ENCODE measurements at places on chromosomes 11 and 22.

DNA sequence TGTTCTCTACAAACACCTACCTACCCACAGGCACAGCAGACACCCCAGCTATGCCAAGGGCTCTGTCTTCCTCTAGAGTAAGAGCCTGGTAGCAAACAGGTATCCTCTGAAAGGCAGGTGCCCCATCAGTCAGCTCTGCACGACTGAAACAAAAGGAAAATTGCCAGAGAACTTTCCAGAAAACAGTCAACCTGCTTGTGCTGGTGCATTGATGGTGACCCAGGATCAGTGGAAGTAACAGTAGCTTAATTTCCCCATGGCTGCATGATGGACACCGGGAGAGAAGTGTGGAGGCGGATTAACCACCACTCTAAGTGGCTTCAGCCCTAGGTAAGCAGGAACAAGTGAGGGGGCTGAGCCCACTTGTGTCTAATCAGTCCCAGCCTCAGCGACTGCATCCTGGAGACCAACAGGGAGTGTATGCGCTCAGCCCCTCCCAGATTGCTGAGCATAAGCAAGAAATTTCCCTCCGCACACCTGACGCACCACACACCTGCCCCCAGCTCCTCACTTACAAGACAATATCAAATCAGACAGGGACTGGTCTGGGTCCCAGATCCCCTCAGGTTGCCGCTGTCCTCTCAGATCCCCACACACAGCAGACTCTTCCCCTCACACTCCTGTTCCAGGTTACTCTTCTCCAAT is 70.7 kb upstream of the IGLL5 start:
- no peak for DNase-seq

- no peak for DNase-seq
Measured at GRCh38 chr11:120268686-120269085, 28.7 kb downstream of the POU2F3 start.

DNA sequence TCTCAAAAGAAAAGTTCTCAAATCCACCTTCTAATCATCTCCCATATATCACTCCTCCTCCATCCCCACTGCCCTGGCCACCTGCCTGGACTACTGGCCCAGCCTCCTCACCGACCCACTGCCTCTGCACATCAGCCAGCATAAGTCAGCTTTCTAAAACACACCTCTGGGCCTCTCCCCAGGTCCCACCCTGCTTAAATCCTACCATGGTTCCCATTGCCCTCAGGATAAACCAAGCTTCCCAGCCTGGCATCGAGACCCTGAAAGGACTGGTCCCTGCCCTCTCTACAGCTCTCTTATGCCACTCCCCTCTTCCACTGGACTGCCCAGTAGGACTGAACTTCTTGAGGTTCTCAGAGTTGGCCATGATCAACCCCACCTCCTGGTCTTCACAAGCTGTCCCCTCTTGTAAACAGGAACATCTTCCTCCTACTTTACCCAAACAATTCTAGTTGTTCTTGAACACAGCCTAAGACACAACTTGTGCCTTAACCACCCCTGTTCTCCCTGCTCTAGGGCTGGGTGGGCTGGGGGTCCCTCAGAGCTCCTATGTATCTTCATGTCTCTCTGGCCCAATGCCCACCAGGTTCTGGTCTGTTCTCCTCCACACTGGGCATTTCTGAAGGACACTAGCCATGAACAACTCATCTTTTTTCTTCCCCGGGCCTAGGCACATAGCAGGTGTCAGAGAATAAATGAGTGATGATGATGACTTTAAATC is 12.6 kb upstream of the P2RY6 start:
- DNase-seq = no peak

- no peak for DNase-seq
Measured at GRCh38 chr22:19655399-19655798, 58.9 kb upstream of the SEPTIN5 start.

GRCh38 chr11:67652965-67653845 is 2.7 kb upstream of the ACY3 start:
- DNase-seq = no peak

GRCh38 chr11:116774661-116775060 is 1.9 kb upstream of the BUD13 start:
- no peak for DNase-seq

DNA sequence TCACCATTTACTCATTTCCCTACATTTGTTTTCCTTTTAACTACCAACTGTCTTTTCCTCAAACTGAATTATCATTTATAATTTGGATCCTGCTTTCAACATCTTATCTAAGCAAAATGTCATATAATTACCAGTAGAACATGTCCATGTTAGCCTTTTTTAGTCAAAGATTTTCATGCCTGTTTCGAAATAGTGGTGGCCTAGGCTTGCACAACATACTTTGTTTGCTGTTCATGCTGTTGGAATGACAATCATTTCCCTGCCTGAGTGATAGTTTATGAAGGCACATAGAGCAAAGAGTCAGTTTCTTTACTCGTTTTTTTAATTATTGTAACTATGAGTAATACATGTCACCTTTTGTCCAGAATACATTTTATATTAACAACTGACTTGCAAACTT is 144.3 kb upstream of the ANO3 start:
- no peak for DNase-seq

DNA sequence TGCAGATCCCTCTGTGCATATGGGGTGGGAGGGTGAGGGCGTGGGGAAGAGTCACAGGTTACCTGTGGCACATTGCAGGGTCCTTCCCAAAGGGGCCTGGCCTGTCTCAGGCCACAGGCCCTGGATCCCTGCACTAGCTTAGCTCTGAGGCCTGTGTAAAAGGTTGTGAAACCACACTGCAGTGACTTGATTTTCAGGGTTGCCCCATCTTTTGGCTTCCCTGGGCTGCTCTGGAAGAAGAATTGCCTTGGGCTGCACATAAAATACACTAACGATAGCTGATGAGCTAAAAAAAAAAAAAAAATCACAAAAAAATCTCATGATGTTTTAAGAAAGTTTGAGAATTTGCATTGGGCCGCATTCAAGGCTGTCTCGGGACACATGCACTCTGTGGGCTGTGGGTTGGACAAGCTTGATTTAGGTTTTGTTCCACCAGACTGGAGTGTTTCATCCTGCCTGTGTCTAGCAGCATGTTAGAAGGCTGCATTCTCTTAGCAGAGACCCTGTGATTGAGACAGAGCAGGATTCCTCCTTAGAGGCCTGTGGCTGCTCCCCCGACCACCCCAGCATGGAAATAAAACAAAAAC is 35.9 kb upstream of the TREH start:
- DNase-seq = no peak

DNA sequence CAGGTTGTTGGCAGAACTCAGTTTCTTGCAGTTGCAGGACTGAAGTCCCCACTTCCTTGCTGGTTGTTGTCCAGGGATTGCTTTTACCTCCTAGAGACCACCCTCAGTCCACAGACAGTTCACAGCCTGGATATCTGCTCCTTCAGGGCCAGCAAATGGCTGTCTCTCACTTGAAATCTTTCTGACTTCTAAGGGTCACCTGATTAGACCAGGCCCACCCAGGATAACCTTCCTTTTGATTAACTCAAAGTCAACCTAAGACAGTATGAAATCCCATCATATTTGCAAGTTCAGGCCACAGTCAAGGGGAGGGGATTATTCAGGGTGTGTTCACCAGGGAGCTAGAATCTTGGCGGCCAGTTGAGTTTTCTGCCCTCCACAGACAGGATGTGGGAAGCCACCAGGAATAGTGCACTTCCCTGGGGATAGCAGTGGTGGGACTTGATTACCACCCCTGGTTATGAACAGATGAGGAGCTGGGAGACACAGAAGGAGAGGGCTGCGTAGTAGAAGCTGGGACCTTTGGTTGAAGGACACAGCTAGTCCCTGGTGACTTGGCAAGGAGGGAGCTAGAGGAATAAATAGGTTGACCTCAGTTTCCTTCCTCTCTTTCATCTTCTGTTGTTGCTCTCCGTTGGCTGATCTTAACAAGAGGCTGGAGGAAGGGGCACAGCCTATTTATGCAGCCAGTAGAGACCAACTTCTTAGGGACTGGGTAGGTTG is 33.4 kb downstream of the MIAT start:
- DNase-seq = no peak

DNA sequence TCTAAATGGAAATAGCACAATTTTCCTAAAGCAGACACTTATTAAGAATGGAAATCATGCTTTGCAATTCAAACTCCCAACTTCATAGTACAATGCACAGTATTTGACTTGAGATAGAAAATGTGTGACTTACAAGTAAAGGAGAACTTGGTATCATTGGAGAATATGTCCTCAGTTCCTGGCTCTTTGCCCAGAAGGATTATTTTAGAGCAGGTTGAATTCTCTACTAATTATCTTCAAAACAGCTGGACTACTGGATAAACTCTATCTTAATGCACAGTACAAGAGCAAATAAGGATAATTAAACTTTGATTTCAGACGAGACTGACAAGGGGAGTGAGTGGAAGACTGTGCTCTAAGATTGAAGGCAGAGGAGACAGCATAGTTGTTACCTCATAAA is 839.4 kb downstream of the OPCML start:
- no peak for DNase-seq

DNA sequence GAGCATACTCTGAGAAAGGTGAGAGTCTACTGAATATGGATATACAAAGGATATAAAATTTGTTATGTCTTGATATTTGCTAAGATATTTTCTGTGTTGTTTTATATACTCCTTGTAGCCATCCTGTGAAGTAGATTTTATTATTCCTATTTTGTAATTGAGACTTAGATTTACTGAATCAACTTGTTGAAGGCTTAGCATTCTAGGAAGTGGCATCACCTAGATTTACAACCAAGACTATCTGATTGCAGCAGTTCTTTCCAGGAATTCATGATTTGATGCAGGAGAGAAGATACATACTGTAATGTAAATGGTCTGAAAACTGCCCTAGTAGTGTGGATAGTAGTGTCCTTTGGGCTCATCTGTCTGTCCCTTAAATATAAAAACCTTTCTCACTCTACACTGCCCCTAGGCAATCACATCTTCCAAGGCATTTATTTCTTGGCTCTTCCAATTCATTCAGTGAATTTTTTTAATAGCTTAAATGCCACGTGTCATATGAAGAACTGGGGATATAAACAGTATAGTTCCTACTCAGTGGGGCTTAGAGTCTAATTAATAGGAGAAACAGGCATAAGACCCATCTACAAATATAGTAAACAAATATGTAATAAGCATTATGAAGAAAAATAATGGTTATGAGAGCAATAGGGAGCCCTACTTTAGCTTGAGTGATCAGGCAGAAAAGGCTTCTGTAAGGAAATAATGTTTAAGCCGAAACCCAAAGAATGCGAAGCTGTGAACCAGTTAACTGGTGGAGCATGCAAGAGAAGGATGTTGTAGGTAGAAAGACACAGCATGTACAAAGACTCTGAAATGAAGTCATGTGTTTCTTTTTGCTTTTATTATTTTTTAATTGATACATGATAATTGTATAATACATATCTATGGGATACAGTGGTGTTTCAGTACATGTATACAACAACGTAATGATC is 13.6 kb downstream of the IPO7 start:
- no peak for DNase-seq

DNA sequence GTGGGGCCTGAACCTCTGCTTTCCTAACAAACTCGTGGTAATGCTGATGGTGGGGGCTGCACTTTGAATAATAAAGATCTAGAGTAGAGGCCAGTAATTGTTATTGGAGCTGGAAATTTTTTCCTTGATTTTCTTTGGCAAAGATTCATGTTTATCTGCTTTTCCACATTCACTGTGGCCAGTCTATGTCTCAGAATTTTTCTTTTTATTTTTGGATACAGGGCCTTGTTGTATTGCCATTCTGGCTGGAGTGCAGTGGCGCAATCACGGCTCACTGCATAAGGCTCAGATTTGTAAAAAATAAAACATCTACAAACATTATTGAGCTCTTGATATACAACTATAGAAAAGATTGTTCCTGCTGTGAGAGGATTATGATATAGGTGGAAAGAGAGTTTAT is 1.6 kb downstream of the TMEM135 start:
- DNase-seq = no peak

Measured in putamen (tissue), 1 donor.